Activated naive CD8-positive, alpha-beta T cell treated with anti-CD3 and anti-CD28 coated beads for 36 hours (primary cell): ENCODE measurements at places on chromosomes 4 and X.

GRCh38 chr4:106803083-106803482, 233.0 kb downstream of the DKK2 start:
- no peak for DNase-seq

- DNase-seq: peak; percentile 96
Measured at GRCh38 chr4:183659029-183659871, at the start of the genes RWDD4 and TRAPPC11. TSS of gene RWDD4 (minus strand) at chr4:183659185. CDS start at chr4:183658952, 233 bp downstream. TSS of gene TRAPPC11 (plus strand) at chr4:183659293. CDS start at chr4:183663868, 4,575 bp downstream.

- DNase-seq: no peak
Measured at GRCh38 chrX:97039363-97040029, 155.8 kb downstream of the RPA4 start.

DNA sequence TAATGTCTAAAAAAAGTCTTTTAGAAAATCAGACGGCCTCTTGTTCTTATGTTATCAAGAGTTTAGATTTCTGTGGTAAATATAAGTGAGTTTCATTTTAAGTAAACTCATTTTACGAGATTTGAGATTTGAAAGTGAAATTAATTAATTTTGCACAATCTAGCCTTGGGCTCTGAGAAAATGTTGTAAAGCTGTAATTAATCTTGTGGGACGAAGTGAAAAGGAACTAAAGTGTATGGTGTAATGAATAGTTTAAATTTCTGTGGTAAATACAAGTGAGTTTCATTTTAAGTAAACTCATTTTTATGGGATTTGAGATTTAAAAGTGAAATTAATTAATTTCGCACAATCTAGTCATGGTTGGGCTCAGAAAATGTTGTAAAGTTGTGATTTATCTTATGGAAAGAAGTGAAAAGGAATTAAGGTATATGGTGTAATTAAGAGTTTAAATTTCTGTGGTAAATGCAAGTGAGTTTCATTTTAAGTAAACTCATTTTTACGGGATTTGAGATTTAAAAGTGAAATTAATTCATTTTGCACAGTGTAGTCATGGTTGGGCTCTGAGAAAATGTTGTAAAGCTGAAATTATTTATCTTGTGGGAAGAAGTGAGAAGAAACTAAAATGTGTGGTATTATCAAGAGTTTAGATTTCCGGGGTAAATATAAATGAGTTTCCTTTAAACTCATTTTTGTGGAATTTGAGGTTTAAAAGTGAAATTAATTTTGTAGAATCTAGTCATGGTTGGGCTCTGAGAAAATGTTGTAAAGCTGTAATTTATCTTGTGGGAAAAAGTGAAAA, 1.6 kb downstream of the SCML1 start:
- no peak for DNase-seq

- DNase-seq: peak; percentile 36
Measured at GRCh38 chr4:1793496-1793840, 375 bp downstream of the FGFR3 start.

DNA sequence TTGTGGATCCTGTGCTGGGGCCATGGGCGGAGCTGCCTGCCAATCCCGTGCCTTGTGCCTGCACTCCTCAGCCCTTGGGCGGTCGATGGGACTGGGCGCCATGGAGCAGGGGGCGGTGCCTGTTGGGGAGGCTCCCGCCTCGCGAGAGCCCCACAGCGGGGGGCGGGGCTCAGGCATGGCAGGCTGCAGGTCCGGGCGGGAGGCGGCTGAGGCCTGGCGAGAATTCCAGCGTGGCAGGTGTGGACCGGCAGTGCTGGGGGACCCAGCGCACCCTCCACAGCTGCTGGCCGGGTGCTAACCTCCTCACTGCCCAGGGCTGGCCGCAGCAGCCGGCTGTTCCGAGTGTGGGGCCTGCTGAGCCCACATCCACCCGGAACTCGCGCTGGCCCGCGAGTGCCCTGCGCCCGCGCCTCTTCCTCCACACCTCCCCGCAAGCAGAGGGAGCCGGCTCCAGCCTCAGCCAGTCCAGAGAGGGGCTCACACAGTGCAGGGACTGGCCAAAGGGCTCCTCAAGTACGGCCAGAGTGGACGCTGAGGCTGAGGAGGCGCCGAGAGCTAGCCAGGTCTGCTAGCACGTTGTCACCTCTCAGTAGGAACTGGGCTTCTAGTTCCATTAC, 85.9 kb downstream of the GBA3 start:
- no peak for DNase-seq

- no peak for DNase-seq
Measured at GRCh38 chrX:112941209-112941837, 100.7 kb upstream of the AMOT start.

GRCh38 chr4:25776795-25777194, 86.0 kb downstream of the SEL1L3 start:
- no peak for DNase-seq

- no peak for DNase-seq
Measured at GRCh38 chr4:163598028-163598427, 103.5 kb downstream of the TMA16 start.

DNA sequence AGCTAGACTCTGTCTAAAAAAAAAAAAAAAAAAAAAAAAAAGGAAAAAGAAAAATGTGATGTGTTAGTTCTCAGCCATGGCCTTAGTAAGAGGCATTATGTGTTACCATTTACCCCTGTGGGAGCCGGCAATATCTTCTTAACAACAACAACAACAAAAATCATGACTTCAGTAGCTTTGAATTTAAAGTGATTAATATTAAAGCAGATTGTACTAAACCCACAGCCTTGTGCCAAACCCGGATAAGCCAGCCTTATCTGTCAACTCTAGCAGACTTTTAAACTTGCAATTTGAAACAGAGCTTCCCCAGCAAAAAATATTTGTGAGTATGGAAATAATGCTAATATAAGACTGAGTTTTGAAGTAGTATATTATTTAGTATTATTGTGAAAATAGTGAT, 462.1 kb upstream of the GNPDA2 start:
- DNase-seq: no peak

DNA sequence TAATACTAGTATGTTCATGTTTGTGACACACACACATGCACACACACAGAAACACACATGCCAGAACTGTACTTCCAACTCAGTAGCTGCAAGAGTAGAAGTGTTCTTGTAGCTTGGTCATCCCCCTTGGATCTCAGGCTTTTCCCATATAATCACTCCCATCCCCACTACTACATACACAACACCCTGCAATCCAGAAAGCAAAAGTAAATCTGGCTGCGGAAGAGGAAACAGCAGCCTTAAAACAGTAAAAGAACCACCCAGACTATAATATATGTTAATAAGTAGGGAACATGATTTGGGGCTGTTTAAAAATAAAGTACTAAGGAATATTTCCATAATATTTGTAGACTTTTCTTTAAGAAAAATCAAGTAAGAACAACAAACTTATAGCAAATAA, 103.2 kb downstream of the AMMECR1 start:
- no peak for DNase-seq

DNA sequence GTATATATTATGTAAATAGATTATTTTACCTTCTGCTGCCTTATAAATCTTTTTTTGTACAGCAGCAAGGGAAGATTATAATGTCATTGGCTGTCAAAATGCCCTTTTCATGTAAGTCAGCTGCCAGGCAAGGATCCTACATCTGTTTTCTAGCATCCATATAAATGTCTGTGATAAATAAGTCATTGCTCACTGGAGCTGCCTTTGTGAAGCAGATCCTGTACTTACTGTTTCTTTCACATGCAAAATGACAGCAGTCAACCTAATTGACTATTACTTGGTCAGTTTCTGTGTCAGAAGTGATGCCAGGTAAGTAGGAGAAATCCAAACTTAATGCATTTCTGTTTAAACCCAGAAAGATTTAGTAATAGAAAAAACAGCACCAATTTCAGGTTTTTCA, 620.7 kb downstream of the RPA4 start:
- no peak for DNase-seq

DNA sequence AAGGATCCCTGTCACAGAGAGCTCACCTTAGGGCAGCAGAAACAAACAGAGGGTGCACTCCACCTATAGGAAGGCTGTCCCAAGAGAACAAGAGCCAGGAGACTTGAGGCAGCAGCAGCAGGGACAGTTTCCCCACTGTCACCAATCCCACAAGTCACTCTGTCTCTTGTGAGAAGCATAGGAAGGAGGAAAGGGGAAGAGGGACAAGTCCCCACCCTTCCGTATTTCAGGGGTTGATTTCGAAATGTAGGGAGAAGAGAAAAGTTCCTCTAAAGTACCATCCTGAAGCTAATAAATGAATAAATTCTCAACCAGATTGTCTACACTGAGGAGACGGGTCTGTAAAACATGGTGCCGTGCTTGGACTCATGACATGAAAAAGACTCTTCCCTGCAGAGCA, 9.5 kb upstream of the TLR8 start:
- DNase-seq: no peak

DNA sequence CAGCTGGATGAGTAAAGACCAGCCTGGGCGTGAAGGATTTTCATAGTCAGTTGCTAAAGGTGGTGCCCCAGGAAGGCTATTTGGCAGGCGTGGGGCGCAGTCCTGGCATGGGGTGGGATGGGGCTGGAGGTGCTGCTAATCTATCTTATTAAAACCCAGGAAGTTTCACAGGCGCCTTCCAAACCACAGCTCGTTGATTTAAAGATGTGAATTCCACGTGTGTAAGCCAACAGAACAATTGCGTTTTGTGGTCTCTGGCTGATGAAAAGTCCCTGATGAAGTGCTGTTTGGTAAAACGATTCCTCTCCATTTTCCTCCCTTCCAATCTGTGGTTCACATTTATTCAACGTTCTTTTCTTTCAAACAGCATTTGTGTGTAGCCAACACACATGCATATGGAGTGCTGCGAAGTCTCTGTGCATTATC, 105.0 kb downstream of the TBL1X start:
- DNase-seq: no peak

GRCh38 chrX:27163236-27163635, 299.9 kb downstream of the PPP4R3C start:
- no peak for DNase-seq

GRCh38 chrX:13387666-13388494, 68.0 kb upstream of the ATXN3L start:
- DNase-seq: no peak

GRCh38 chrX:64190136-64190740, 15.3 kb downstream of the AMER1 start:
- no peak for DNase-seq

- DNase-seq: no peak
Measured at GRCh38 chr4:120056246-120056645, 10.4 kb downstream of the MAD2L1 start.

GRCh38 chr4:38149997-38150671, 189.9 kb downstream of the PTTG2 start:
- DNase-seq: no peak

DNA sequence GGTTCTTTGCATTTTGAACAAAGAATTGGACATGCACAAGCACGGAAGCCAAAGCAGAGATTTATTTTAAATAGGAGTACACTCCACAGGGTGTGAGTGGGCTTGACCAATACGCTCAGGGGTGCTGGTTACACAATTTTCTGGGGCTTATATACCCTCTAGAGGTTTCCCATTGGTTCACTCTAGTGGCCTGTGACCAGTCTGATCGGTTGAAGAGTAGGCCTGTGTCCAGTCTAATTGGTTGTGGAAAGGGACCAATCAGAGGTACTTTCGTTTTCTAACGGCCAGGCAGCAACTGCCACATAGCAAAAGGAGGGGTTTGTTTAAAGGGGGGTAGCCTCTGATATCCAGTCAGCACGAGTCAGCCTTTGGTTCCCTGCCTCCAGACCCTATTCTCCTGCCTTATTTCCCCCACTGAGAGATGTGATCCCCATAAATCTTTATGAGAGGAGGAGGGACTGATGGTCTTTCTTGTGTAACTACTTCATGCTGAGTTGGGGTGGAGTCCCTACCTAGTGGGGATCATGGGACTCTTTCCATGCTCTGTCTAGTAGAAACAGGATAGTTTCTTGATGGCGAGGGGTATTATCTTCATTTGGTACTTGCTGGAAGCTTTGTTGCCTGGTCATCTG, 11.3 kb upstream of the AREG start:
- DNase-seq: no peak
